ENCODE measurements at places on chromosomes 12 and 14. TPM values are rescaled to one million over a fixed set of nuclear protein-coding genes. Genes with fewer than 3 reads are reported as not detected.

DNA sequence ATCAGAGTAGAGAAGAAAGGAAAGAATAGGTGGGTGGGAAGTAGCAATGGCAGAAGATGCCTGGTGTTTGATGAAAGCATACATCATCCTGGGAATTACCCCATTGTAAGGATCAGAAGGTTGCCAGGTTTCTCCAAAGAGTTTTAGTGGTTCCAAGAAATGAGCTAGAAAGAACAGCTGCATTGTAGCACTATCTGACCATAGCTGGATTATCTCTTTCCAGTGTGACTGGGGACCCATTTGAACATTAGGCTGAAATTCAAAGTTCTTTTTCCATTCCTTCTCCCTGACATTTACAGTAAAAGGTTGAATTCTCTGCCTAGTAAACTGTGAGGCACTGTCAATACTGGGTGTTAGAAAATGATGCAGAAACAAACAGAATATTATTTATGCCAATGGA lies 244.4 kb downstream of the GALC start:
- DNase-seq, result no peak

GRCh38 chr12:7835766-7836165 lies 36.9 kb downstream of the SLC2A14 start:
- DNase-seq, result no peak

DNA sequence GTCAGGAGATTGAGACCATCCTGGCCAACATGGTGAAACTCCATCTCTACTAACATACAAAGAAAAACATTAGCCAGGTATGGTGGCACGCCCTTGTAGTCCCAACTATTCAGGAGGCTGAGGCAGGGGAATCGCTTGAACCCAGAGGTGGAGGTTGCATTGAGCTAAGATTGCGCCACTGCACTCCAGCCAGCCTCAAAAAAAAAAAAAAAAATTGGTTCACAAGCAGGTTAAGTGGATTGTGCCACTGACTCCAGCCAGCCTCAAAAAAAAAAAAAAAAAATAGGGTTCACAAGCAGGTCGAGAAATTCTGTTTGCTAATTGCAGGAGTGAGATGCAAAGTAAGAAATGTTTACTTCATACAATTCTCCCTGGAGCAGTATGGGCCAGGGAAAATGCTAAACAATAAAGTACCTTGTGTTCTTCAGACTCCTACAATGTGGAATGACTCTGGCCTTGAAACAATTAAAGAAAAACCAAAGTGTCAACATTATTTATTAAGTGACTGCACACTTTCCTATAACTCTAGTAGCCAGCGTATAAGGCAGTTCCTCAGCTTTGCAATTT lies 6.1 kb downstream of the EDDM3B start:
- no peak for DNase-seq

TULP3 gene
- 5.4 TPM for total RNA-seq

DNA sequence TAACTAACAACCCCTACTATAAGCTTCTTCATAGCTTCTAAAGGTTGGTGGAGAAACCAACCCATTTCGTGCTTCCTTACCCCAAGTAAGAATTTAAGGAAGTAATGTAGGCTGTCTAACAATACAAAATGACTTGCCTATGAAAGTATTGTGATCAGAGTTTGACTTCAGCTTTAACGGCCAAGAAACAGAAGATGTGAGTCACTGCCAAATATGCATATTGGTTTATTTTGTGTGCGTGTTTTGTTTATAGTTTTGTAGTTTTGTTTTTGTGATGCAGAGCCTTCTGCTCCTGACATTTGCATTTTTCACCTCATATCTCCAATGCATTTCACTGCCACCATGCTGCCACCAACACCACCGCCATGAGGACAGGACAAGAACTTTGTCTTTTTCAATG lies 146.0 kb downstream of the FBXL14 start:
- no peak for DNase-seq

- DNase-seq, result no peak
Measured at GRCh38 chr12:72677139-72677538, 405.0 kb downstream of the TRHDE start.
